ENCODE measurements at places on chromosomes 2 and 18. TPM values are rescaled to one million over a fixed set of nuclear protein-coding genes. Genes with fewer than 3 reads are reported as not detected.

Gene CROCC2
- 0.27 TPM for total RNA-seq

Gene TMEM163
- 1.7 TPM for total RNA-seq

Gene SH3RF3
- 1.1 TPM for total RNA-seq

Gene CTDP1
- total RNA-seq: 28.4 TPM

Gene CYTIP
- total RNA-seq: 20.2 TPM

Gene VIL1
- total RNA-seq: 779 TPM

Gene PRPF40A
- 88.6 TPM for total RNA-seq

Gene ABCG5
- total RNA-seq: 9.3 TPM

Gene CD8B2
- total RNA-seq: 0.35 TPM

Gene APCDD1
- total RNA-seq: 18.2 TPM

Gene HOXD11
- not detected for total RNA-seq

Gene TMEM178A
- 0.70 TPM for total RNA-seq

Gene RTKN
- 53.1 TPM for total RNA-seq

Gene ST6GAL2
- total RNA-seq: 0.27 TPM

Gene D2HGDH
- total RNA-seq: 96.3 TPM

Gene KLHL29
- 18.2 TPM for total RNA-seq

Gene CSRNP3
- 2.9 TPM for total RNA-seq

Gene SERPINB10
- total RNA-seq: not detected

Gene LRRTM1
- not detected for total RNA-seq

Gene MDH1B
- total RNA-seq: 23.9 TPM

Gene DCDC2C
- total RNA-seq: not detected

Gene PTPRM
- 39.6 TPM for total RNA-seq

Gene POLE4
- total RNA-seq: 24.9 TPM

Gene IL1RL1
- total RNA-seq: 47.2 TPM

Gene TCF7L1
- total RNA-seq: 2.4 TPM

Gene COL3A1
- 33.9 TPM for total RNA-seq

Gene DLGAP1
- 1.6 TPM for total RNA-seq

Gene TRMT61B
- total RNA-seq: 17.5 TPM

Gene NEU2
- not detected for total RNA-seq

Gene TNFAIP6
- total RNA-seq: not detected

Gene UCN
- total RNA-seq: not detected

Gene HNRNPLL
- total RNA-seq: 33.3 TPM

Gene MSTN
- total RNA-seq: 0.70 TPM

Gene CNTNAP5
- not detected for total RNA-seq

Gene HOXD10
- not detected for total RNA-seq

Gene PFN4
- total RNA-seq: not detected

Gene PSTPIP2
- total RNA-seq: 17.3 TPM

Gene EVX2
- total RNA-seq: not detected

Gene EMX1
- total RNA-seq: 10.0 TPM

Gene NTSR2
- total RNA-seq: not detected

Gene CTNNA2
- 0.67 TPM for total RNA-seq

Gene SULT1C4
- 1.9 TPM for total RNA-seq

Gene RGPD4
- not detected for total RNA-seq

Gene POMC
- not detected for total RNA-seq

Gene PTPN18
- total RNA-seq: 148 TPM

Gene DSEL
- 2.5 TPM for total RNA-seq

Gene EML4
- 89.1 TPM for total RNA-seq

Measured in Peyer's patch (tissue), 4 donors.